SJSA1 (cell line): ENCODE measurements at places on chromosomes 4 and X.

- peak; percentile 48 for DNase-seq
Observed at GRCh38 chr4:155353923-155354540, 22.7 kb downstream of the MAP9 start.

DNA sequence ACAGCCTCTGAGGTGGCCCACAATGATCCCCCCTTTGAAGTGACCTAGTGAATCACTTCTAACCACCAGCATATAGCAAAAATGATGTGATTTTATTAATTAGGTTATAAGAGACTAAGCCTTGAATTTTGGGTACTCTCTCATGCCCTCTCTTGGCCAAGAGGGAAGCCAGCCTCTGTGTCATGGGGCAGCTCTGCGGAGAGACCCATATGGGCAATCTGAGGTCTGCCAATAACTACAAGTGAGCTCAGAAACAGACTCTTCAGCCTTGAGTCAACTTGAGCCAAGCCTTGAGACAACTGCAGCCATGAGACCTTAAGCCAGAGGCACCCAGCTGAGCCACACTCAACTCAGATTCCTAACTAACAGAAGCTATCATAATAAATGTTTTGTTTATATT lies 45.7 kb downstream of the MANBA start:
- no peak for DNase-seq

- no peak for DNase-seq
Observed at GRCh38 chr4:72094059-72094797, 62.4 kb downstream of the NPFFR2 start.

DNA sequence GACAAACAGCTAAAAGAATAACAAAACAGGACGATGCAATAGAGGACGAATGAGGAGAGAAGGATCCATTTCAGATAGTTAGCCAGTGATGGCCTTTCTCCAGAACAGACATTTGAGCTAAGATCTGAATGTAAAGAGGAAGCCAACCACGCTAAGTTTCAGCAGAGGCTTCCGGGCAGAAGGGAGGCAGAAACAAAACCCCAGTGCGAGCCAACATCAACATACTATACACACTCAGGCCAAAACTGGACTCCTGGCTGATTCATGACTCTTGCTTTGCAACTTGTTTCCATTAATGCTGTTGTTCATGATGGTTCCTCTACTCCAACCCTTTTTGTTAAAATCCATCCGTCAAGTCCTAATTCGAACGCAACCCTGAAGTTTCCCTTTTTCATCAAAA lies 730.3 kb downstream of the TRIML1 start:
- DNase-seq = no peak

DNA sequence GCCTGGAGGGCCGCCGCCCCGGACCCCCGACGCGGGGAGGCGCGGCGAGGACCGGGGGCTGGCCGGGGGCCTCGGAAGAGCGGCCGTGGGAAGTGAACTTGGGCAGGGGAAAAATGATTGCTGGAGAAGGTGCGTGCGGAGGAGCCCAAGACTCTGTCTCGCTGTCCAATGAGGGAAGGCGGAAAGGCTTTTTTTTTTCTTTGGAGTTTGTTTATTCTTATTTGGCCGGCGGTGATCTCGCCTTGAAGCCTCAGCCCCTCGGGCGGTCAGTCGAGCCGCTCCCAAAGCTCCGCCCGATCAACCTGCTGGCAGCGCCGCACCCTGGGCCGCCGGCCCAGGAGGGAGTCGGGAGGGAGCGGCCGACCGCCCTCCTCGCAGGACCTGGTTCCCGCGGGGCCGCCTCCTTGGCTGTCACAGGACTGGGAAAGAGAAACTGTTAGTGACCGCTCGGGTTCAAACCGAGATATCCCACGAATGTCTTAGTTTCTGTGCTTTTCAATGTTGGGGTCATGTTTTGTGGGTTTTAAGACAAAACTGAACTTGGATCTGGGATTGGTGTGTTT lies 2.5 kb downstream of the CPEB2 start:
- DNase-seq = peak; percentile 44

- DNase-seq = no peak
Observed at GRCh38 chr4:57442831-57443291, 332.7 kb upstream of the IGFBP7 start.

- no peak for DNase-seq
Observed at GRCh38 chr4:31114816-31115215, 394.6 kb downstream of the PCDH7 start.

- DNase-seq = no peak
Observed at GRCh38 chrX:153804621-153805020, 10.2 kb downstream of the SSR4 start.

GRCh38 chr4:7941111-7941964 lies 1.7 kb upstream of the AFAP1 start:
- DNase-seq = no peak

DNA sequence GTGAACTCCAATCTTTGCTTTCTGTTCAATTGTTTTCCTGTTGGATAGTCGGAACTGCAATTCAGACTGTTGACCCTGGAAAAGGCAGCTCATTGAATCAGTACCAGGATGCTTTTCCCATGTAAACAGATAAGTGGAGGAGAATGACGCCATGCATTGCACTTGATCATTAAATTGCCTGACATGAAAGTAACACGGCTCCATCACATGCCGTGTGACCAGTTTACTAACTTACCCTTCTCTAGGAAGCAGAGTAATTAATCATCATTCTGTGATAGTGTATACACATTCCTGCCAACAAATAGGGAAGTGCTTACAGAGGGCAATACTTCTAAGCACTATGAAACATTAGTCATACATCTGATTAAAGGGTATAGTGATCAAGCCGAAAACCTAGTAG lies 101.4 kb downstream of the PPARGC1A start:
- no peak for DNase-seq

- peak; percentile 28 for DNase-seq
Observed at GRCh38 chrX:154486052-154486395, 391 bp downstream of the UBL4A start.

GRCh38 chrX:118519411-118520215 lies 24.0 kb downstream of the DOCK11 start:
- DNase-seq = no peak

- no peak for DNase-seq
Observed at GRCh38 chrX:24426340-24426913, 38.7 kb upstream of the PDK3 start.

- peak; percentile 7 for DNase-seq
Observed at GRCh38 chr4:142549726-142550463, 296.2 kb downstream of the INPP4B start.

DNA sequence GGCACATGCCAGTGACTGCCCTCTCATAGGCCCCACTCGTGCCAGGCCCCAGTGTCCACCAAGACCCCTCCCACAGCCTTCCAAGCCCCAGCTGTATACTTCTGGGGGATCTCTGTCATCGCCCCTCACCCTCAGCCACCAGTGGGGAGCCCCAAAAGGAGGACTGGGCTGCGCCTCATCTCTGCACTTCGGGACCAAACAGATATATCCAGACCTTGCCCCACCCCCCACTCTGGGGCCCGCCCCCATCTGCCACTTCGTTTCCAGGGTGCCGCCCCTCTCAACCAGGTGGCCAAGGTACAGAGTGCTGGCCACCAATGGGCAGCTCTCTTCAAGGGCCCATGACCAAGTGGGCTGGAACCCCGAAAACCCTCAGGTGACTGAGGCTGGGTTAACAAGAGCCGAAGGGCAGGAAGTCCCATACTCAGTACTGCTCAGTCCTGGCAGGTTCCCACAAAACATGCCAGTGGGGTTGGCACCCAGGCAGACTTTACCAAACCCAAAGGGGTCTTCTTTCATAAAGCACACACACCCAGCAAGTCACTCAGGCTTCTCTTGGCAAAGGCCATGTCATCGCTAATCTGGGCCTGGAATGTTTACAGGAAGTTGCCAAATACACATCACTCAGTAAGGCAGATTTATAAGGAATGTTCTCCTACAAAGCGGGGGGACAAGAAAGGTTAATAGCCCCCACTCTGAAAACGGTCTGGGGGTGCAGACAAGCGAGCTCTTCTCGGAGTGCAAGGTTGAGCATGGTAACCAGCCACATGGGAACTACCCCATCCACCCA lies 4.4 kb downstream of the ZFYVE28 start:
- no peak for DNase-seq

GRCh38 chr4:53981567-53981966 lies 82.8 kb downstream of the CHIC2 start:
- no peak for DNase-seq

GRCh38 chr4:76752861-76753501 lies 145.0 kb downstream of the SOWAHB start:
- DNase-seq = peak; percentile 89

GRCh38 chr4:84965553-84966381 lies 723 bp downstream of the WDFY3 start:
- peak; percentile 51 for DNase-seq

DNA sequence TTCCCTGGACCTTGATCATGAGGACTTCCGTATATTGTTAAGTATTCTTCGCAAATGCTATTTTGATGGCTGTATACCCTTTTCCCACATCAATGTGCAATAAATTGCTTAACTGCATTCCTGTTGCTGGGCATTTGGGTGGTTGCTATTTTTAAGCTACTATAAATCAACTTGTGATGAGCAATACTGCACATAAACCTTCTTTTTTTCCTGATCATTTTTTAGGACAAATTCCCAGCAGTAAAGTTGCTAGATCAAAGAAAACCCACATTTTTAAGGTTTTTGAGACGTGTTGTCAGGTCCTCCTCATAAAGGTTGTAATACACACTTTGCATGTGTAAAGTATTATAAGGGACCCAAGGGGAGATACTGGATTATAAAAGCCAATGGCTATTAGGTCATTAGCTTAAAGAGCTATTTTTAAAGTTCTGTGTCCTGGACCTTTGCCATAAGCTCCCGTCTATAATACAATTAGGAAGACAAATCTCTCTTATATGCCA lies 35.6 kb downstream of the LIMCH1 start:
- DNase-seq = no peak

DNA sequence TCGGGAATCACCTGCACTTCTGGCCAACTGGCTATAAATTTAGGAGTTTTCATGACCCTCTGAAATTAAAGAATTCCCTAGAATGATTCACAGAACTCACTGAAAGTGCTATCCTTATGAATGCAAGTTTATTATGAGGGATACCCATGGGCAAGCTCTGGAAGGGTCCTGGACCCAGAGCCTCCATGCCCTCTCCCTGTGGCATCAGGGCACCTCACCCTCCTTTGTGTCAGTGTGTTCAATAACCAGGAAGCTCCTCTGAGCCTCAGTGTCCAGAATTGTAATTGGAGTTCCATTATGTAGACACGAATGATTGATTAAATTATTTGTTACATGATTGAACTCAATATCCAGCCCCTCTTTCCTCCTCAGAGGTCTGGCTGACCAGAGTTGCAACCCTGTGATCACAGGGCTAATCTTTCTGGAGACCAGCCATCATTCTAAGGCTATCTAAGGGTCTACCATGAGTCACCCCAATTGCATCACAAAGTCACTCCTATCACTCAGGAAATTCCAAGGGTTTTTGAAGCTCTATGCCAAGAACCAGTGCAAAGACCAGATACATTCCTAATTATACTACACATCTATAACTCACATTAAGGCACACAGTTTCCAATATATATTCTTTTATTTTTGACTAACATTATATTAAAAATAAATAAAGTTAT lies 8.9 kb downstream of the ANXA3 start:
- peak; percentile 64 for DNase-seq

GRCh38 chr4:10006601-10007435 lies 14.5 kb downstream of the SLC2A9 start:
- no peak for DNase-seq

DNA sequence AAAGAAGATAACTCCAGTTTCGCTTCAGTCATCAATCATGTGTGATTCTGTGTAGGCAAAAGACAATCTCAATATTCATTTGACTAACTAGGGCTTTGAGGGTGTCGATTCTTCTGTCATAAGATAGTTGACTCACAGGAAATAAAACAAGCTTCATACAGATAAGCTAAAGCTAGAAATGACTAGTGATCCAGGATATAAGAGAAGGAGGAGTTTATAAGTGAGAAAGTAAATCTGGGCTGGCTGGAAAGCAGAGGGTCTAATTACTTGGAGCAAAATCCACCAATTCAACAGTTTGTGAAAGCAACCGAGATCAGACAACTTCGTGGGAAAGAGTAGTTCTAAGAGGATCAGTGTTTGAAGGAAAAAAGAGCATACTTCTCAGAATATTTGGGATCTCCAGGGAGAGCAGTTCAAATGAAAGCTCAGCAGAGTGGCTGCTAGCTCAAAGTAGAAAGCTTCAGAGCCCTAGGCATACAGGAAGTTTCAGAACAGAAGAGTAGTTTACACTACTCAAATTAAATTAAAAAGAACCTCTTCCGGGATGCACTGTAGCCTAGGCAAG lies 429.3 kb downstream of the INPP4B start:
- DNase-seq = no peak

- no peak for DNase-seq
Observed at GRCh38 chr4:83010111-83010521, 507 bp downstream of the LIN54 start.

DNA sequence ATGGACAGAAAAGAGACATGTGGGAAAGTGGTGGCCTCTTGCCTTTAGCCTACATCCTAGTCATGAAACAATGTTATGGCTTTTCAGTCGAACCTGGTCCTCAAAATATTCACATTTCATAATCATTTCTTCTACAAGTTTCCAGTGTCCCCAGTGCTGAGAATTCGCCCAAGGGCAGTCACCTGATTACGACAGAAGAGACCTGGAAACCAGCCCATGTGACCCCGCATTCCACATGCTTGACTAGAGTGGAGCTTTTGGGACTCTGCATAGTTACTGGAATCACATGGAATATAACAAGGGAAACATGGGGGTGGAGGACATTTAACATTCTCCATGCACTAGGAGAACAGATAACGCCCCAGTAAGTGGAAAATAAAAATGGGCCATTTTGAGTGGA lies 100.1 kb downstream of the PPARGC1A start:
- no peak for DNase-seq

- DNase-seq = no peak
Observed at GRCh38 chr4:128862608-128863311, 53.3 kb downstream of the JADE1 start.

- DNase-seq = no peak
Observed at GRCh38 chr4:119031218-119031617, 104.4 kb upstream of the MYOZ2 start.

- DNase-seq = no peak
Observed at GRCh38 chr4:54657185-54657550, 589 bp upstream of the KIT start.

DNA sequence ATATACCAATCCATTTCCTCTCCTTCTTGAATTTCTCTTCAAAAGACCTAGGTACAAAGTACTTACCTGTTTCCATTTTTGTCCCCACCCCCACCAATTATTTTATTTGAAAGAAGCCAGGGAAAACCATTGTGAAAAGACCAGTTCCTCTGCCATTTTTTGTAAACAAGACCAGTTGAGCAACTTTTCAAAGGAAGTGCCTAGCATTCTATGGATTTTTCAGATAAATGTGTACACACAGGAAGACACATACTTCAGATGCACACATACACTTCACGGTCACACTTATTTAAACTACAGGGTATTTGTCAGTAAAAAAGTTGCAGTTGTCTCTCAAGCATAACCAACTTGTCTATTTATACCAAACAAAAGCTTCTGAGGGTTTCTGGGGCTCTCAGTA lies 587.2 kb upstream of the KLHL4 start:
- no peak for DNase-seq

- DNase-seq = no peak
Observed at GRCh38 chr4:102295153-102295862, 50.0 kb downstream of the SLC39A8 start.

- DNase-seq = no peak
Observed at GRCh38 chr4:140790765-140791164, 34.6 kb upstream of the TBC1D9 start.

- DNase-seq = no peak
Observed at GRCh38 chrX:36344301-36344700, 424.8 kb downstream of the CFAP47 start.
